Stimulated activated CD8-positive, alpha-beta memory T cell treated with anti-CD3 and anti-CD28 coated beads, Interleukin-7, amount 100 ng/mL, for 1 hour (primary cell): ENCODE measurements at places on chromosomes 5 and 9.

DNA sequence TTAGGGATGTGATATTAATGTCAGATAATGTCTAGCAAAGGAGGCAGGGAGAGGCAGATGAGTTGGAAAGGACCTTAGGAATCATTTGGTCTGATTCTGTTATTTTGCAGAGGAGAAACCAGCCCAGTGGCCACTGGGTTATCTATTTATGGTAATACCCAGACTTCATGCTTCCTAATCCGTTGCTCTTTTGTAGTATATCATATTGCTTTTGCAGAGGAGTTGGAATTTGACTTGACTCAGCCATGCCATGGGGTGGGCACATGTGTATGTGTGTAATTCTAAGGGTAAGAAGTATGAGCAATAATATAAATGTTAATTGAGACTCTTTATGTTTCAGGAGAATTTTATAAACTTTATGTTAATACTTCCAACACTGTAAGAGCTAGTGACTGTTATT is 7.3 kb downstream of the GPR21 start:
- DNase-seq, result no peak

GRCh38 chr5:138177941-138178515 is 402 bp downstream of the BRD8 start:
- no peak for DNase-seq

GRCh38 chr9:132162764-132163456 is 1.1 kb downstream of the NTNG2 start:
- DNase-seq, result no peak

DNA sequence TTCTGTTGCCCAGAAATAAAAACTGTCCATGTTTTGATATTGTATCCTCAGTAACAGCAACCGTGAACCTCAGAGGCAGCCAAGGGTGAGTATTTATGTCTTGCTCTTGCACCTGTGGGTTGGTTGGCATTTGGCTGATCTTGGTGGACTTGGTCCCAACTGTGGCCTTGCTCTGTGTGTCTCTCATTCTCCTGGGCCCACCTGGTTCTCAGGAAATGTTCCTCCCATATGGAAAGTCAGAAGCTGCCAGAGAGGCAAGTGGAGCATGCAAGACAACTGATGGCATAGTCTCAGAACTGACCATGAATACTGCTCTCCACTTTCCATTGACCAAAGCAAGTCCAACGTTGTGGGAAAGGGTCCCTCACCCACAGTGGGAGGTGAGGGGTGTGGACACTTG is 13.6 kb upstream of the NINJ1 start:
- no peak for DNase-seq

- DNase-seq, result no peak
Measured at GRCh38 chr9:113876151-113876992, at the start of gene ZNF618. ZNF618 (plus strand) TSS chr9:113876309; CDS start chr9:113876381, 72 bp downstream.

DNA sequence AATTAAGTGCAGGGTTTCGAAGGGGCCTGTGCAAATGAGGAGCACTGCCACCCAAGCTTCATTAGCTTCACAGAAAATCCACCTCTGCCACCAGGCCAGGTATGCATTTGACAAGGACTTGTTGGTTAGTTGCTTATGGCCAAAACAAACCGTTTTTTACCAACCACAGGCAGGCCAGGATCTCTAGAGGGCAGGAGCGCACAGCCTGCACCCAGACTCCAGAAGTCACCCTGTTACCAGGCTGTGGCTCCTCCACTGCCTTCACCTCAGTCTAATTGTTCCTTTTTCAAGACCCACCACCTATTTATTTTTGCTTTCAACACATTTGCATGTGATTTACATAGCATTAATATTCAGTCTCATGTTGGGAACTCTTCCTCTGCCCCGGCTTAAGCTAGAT is 78.3 kb upstream of the HSPA9 start:
- DNase-seq, result no peak

GRCh38 chr9:34732886-34733285 is 22.9 kb upstream of the CCL21 start:
- DNase-seq, result no peak

- no peak for DNase-seq
Measured at GRCh38 chr5:98700730-98701129, 72.7 kb upstream of the RGMB start.

DNA sequence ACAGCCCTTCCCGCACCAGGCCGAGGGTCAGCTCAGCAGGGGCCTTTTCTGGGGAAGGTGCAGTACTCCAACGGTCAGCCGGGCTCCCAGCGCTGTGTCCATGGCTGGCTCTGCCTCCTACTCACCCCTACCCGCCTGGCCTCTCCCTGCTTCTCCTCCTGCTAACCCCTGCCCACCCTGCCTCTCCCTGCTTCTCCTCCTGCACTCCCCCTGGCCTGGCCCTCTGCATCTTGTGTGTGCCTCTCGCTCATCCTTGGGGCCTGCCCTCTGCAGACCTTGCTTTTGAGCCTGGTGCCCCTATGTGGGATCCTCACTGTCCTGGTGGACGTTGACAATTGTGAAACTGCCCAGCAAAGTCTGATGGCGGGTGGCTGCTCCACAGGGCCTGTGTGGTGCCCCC is 274.6 kb upstream of the IRX2 start:
- no peak for DNase-seq

GRCh38 chr5:148799737-148800527 is 26.5 kb upstream of the ADRB2 start:
- DNase-seq, result no peak

DNA sequence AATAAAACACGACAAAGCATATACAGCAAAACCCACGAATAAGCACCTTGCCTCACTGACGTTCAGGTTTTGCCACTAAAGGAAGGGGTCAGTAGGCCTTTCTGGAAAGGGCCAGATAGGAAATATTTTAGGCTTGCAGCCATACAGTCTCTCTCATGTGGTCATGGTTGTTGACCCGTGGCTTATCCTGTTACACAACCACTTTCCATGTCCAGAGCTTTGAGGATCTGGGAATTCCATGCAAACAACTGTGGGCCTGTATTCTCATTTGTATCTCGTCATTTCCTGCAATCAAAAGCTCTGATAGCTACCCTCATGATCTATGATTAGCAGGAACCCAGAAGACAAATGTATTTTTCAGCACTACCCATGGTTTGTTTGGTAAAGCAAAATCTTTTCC is 108.3 kb downstream of the DRD1 start:
- no peak for DNase-seq

DNA sequence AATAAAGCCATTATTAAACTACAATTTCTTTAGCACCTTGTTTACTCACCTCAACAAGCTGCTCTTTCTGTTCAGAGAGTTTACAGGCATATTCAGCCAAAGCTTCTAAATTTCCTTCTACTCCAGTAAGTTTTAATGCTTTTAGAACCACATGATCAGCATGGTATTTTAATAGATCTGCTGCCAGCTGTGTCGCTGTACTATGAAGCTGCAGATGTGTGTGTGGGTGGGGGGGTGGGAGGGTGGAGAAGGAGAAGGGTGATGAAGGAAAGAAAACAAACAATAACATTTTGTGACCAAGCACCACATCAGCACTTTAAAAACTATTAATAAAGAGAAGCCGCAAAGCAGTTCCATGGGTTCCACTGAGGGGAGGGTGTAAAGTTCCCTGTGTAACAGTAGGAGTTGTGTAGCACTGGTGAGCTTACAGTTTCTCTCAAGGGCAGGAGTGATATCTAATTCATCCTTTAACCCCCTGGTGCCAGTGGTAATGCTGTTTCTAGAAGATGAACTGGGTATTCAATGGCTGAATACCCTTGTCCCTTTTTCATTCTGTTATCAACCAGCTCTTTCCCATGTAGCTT is 38.5 kb downstream of the ABITRAM start:
- no peak for DNase-seq

- no peak for DNase-seq
Measured at GRCh38 chr9:3525096-3525835, 535 bp downstream of the RFX3 start.

GRCh38 chr5:119333421-119333851 is 22.4 kb upstream of the TNFAIP8 start:
- DNase-seq, result no peak

DNA sequence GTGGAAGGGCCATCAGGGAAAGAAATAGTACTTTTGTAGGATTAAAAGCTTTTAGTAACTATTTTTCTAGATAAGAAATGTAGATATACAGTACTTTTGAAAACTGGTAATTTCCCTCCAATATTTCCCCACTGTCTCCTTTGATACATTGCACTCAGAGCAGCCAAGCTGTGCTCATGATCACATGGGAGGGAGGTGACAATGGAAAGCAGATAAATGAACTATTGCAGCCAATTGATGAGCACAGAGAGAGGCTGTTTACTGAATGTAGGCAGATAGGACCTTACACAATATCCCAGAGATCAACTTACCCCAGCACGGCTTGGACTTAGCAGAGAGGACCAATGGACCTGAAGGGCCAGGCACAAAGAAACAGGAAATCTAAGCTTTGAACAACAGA is 178.0 kb upstream of the NREP start:
- DNase-seq, result no peak

GRCh38 chr5:168353216-168353957 is 61.9 kb downstream of the WWC1 start:
- no peak for DNase-seq
